Gastrocnemius medialis (tissue), 4 donors: ENCODE measurements at places on chromosomes 3 and 15. TPM values are rescaled to one million over a fixed set of nuclear protein-coding genes. Genes with fewer than 3 reads are reported as not detected.

- DNase-seq: no peak
Measured at GRCh38 chr3:128360705-128361271, 105.9 kb downstream of the DNAJB8 start.

Gene TAGLN3
- not detected for total RNA-seq

DNA sequence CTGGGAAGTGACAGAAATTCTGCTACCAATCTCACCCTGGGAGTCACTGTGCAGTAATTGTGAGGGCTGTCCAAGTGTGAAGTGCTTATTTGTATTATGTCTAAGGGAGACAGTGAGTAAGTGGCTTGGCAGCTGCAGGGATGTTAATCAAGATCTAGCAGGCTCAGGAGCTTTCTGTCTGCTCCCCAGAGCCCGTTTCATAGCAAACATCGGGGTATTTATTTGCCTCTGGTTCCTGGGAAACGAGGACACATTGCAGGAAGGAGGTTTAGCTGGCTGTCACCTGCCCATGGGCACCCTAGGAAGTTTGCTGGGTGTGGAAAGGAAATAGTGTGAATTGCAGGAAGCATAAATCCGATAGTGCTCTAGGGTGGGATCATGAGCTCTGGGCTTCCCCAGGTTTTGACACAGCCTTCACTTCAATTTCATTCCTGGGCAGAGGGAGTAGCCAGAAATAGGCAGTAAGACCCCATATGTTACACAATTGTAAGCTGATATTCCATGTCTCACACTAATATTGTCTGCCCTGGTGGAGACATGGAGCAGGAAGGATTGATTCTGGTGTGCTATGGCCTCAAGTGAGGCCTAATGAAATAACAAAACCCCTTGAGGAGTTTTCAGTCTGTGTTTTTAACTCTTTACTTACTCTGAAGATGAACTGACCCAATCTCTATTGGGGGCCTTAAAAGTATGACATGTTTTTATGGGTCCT, 74.1 kb upstream of the MITF start:
- no peak for DNase-seq

- DNase-seq: no peak
Measured at GRCh38 chr15:78088773-78089080, 3.6 kb upstream of the SH2D7 start.

- no peak for DNase-seq
Measured at GRCh38 chr3:123870033-123870432, 14.1 kb downstream of the MYLK start.

GRCh38 chr15:91668370-91668769, 185.1 kb upstream of the SLCO3A1 start:
- DNase-seq: no peak

- DNase-seq: no peak
Measured at GRCh38 chr3:10927551-10927950, 65.0 kb upstream of the SLC6A1 start.

- no peak for DNase-seq
Measured at GRCh38 chr3:106245400-106245799, 376.6 kb upstream of the CBLB start.

DNA sequence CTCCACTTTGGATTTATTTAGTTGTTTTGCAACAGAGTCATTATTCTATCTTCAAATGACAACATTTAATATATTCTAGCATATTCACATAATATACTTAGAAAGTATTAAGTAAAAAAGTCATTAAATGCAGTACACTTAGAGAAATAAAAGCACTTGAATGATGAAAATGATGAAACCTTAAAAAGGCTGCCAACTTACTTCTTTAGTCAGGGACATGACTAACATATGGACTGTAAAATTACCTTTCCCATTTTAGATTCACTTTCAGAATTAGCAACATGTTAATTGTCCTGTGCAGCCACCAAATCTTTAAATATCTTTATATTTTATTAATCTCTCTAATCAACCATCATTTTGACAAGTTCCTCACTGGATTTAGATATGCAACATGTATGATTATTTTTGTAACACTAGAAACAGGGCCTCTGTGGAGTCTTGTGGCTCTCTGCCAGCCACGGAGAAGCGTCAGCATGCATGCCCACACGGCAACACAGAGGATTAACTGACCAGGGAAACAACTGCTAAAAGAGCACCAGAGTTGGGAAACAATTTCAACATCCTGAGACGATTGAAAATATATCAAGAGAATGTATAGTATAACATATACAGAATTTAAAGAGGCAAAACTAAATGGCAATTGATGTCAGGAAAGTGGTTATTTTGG, 95.7 kb downstream of the ANO10 start:
- DNase-seq: no peak

- DNase-seq: peak; percentile 88
Measured at GRCh38 chr3:4976109-4976508, 3.1 kb upstream of the BHLHE40 start.
